A172 (cell line): ENCODE measurements at places on chromosomes 2 and 18. TPM values are rescaled to one million over a fixed set of nuclear protein-coding genes. Genes with fewer than 3 reads are reported as not detected.

The RFTN2 gene
- 0.12 TPM in 1 of 2 replicates, not detected in the other for total RNA-seq

The SCG2 gene
- total RNA-seq, result 1.7 and 2.2 TPM in 2 replicates

The GAREM1 gene
- not detected in 2 replicates for total RNA-seq

The MYO5B gene
- total RNA-seq, result 25.8 and 29.5 TPM in 2 replicates

The NEB gene
- total RNA-seq, result not detected in 2 replicates

The MROH2A gene
- total RNA-seq, result 0.48 TPM in 1 of 2 replicates, not detected in the other

The RUFY4 gene
- not detected in 2 replicates for total RNA-seq

The FIGLA gene
- total RNA-seq, result not detected in 2 replicates

The UGT1A4 gene
- not detected in 2 replicates for total RNA-seq

The LYG1 gene
- not detected in 2 replicates for total RNA-seq

The DSG4 gene
- not detected in 2 replicates for total RNA-seq

The NFE2L2 gene
- 47.1 and 51.1 TPM in 2 replicates for total RNA-seq

The TEX44 gene
- not detected in 2 replicates for total RNA-seq

The UGT1A5 gene
- total RNA-seq, result not detected in 2 replicates

The CCDC74A gene
- 92.8 and 117 TPM in 2 replicates for total RNA-seq

The NBEAL1 gene
- total RNA-seq, result 11.4 and 16.6 TPM in 2 replicates

The SCN3A gene
- total RNA-seq, result 0.38 TPM in 1 of 2 replicates, not detected in the other

The AQP12A gene
- total RNA-seq, result not detected in 2 replicates

The DLX1 gene
- 3.9 and 5.3 TPM in 2 replicates for total RNA-seq

The DAW1 gene
- 1.7 and 2.0 TPM in 2 replicates for total RNA-seq

The TFCP2L1 gene
- 0.26 and 0.34 TPM in 2 replicates for total RNA-seq

The TMEFF2 gene
- 11.1 and 15.2 TPM in 2 replicates for total RNA-seq

The FSIP2 gene
- 0.03 TPM in 1 of 2 replicates, not detected in the other for total RNA-seq

The SLC30A3 gene
- 3.2 and 6.5 TPM in 2 replicates for total RNA-seq

The SNORC gene
- total RNA-seq, result 0.17 and 0.86 TPM in 2 replicates

The NMUR1 gene
- not detected in 2 replicates for total RNA-seq

The SAG gene
- not detected in 2 replicates for total RNA-seq

The ADCYAP1 gene
- not detected in 2 replicates for total RNA-seq

The CYP27A1 gene
- 0.07 TPM in 1 of 2 replicates, not detected in the other for total RNA-seq

The SRD5A2 gene
- not detected in 2 replicates for total RNA-seq

The STARD6 gene
- total RNA-seq, result 0.26 TPM in 1 of 2 replicates, not detected in the other

The IL36A gene
- not detected in 2 replicates for total RNA-seq

The SERPINB4 gene
- total RNA-seq, result not detected in 2 replicates

The ACMSD gene
- not detected in 2 replicates for total RNA-seq

The MXD1 gene
- total RNA-seq, result 2.2 TPM in 2 replicates

The HOXD13 gene
- total RNA-seq, result 4.2 and 5.2 TPM in 2 replicates

The CPO gene
- total RNA-seq, result not detected in 2 replicates

The CD207 gene
- total RNA-seq, result 0.14 TPM in 1 of 2 replicates, not detected in the other

The GALNT13 gene
- 0.05 and 0.36 TPM in 2 replicates for total RNA-seq
